Nephron progenitor cell (in vitro differentiated cells): ENCODE measurements at places on chromosomes 7 and 10.

- no peak for DNase-seq
Observed at GRCh38 chr10:50574931-50575330, 48.8 kb downstream of the SGMS1 start.

- no peak for DNase-seq
Observed at GRCh38 chr7:116223588-116223987, 13.2 kb downstream of the TES start.

DNA sequence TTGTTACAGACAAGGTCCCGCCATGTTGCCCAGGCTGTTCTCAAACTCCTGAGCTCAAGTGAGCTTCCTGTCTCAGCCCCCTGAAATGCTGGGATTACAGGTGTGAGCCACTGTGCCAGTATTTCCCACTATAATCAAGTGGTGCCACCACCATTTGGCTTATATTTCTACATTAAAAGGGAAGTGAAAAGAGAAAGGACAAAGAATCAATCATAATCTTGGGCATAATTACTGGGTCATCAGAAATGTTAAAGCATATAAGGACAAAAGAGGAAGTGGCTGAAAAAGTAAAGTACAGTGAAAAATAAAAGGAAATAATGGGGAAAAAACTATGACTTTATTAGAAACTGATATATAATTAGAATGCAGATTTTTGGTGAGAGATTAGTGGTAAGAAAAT, 25.7 kb upstream of the ENTPD1 start:
- no peak for DNase-seq

DNA sequence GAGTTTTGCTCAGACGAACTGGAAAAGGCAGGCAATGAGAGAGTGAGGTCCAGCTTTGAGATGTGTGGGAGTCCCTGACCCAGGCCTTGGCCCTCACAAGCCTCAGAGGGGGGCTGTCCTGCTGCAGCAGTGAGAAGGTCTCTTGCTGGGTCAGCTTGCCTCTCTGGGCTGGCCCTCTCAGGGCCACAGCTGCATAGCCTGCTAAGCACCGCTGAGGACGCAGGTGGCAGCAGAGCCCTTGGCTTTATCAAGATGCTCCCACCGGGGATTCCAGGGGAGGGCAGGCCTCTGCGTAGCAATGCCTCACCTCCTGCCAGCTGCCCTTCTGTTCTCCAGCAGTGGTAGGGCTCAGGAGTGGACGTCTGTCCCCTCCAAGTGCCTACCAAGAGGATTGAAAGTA, 128.7 kb downstream of the COBL start:
- DNase-seq: peak; percentile 68

DNA sequence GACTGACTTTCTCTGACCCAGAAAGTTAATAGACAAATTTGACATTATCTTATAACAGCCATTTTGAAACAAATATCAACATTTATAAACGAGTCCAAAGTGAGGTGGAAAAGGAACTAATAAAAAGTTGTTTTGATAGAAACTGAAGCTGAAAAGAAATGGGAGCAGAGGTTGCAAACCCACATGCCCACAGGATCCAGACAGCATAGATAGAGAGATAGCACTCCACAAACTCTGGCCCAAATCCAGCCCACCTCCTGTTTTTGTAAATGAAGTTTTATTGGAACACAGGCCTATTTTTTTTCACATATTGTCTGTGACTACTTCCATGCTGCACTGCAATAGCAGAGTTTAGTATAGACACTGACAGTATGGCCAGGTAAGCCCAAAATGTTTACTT, 171.9 kb downstream of the PRKG1 start:
- DNase-seq: no peak

DNA sequence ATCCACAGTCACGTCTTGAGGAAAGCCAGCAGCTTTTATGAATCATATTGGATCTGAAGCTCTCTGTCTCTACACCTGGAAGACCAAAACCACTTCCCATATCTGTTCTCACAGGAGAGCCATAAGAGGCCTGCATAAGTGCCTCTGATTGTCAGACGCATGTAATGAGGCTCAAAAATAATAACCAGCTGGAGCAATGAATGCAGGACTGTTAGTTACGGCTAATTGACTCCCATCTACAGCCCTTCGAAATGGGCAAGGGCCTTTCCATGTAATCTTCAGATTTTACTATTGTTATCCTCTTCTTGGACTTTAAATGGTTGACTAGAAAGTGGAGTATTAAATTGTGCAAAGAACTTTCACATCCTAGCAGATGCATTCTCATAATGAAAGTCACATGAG, 4.4 kb upstream of the SEMA3C start:
- DNase-seq: no peak

- no peak for DNase-seq
Observed at GRCh38 chr10:128102480-128103228, 23.6 kb downstream of the MKI67 start.

DNA sequence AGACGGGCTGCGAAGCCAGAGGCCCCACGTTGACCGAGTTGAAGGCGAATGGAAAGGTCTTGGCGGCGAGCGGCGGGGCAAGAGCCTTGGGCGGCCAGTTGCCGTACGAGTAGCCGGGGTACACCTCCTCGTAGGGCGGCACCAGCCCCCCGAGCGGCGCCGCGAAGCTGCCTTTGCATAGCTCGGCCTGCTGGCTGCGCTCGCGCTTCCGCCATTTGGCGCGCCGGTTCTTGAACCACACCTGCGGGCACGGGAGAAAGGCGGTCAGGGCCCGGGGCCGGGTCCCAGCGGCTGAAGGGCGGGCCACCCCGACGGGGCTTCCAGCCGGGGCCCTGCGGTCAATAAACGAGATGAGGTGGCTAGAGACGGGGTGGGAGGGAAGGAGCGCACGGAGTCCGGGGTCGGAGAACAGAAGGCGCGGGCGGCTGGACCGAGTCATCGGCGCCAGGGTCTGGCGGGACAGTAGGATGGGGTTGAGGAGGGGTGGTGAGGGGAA, 4.8 kb downstream of the ELOVL3 start:
- DNase-seq: peak; percentile 55

DNA sequence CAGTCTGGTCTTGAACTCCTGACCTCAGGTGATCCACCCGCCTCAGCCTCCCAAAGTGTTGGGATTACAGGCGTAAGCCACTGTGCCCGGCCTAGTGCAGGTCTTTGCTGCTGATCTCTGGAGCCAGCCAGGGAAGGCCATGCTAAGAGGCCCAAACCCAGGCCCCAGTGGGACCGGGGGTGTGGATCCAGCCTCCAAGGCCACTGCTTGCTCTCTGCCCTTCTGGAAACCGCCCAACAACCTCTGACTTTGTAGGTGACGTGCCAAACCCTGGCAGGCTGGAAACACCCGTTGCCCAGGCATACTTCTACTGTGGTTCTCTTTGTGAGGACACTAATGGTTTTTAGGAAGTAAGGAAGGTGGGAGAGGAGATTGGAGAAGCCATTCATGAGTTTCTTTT, 83.5 kb upstream of the GNA12 start:
- no peak for DNase-seq

GRCh38 chr7:10429511-10429910, 544.2 kb upstream of the PHF14 start:
- DNase-seq: no peak

GRCh38 chr10:76973091-76974016, 664.3 kb downstream of the KCNMA1 start:
- no peak for DNase-seq

DNA sequence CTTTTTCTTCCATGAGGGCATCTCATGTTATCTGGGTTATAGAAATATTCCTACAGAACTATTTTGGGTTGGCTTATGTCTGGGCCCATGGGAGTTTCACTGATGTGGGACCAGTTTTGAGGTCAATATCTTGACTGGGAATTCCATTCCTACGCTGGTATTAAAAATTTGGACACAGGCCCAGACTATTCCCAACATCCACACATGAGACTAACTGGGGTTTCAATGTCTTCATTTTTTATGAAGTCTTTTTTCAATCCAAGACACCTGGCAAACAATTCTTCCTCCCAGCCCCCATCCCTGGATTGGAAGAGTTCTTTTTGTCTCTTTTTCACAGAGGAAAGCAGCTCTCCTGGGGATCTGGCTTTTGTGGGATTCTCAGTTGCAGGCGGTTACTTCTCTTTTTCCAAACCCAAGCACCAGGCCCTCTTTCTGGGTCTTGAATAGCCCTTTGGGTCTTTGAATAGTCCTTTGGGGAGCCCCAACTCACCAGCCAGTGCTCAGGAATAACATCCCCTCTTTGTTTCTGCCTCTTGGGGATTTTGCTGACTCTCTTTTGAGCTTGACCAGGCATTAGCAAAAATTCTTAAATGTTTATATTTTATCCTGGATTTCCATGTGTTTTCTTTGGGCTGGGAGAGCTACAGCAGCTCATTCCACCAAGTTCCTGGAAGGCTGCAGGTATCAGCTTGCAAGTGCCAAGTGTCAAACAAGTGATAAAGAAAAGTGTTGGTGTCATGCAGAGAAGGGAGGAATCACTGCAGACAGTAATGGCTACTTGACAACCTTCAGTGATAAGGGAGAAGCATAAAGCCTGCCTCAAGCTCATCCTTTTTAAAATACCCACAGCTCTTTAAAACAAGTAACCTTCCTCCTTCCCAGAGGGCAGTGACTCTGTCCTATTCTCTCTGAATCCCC, 234.3 kb downstream of the ADAM12 start:
- no peak for DNase-seq

DNA sequence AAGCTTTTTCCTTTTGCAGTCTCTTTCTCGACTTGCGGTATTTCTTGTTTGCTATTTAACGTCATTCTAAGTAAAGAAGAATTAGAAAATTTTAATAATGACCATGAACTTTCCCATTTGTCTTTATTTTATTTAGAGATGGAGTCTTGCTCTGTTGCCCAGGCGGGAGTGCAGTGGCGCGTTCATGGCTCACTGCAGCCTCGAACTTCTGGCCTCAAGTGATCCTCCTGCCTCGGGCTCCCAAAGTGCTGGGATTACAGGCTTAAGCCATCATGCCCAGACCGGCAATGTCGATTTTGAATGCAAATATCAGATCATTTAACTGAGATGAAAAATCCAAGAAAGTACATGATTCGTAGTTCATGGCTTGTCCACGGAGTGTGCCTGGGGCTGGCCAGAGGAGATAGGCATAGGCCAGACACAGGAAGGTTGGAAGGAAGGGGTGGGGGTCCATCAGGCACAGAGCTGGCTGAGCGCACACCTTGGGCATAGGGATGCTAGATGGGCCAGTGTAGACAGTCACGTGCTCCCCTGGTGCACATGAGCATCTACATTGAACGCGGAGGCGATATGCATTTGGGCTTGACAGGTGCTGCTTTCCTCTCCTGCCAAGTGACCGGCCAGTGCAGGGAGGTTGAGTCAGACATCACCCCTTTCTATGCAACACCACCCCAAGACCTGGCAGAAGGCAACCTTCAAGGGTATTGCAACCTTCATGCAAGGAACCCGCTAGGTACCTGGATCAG, 38.9 kb upstream of the DAGLB start:
- DNase-seq: no peak

- no peak for DNase-seq
Observed at GRCh38 chr7:100443096-100443840, 7.0 kb upstream of the PPP1R35 start.

DNA sequence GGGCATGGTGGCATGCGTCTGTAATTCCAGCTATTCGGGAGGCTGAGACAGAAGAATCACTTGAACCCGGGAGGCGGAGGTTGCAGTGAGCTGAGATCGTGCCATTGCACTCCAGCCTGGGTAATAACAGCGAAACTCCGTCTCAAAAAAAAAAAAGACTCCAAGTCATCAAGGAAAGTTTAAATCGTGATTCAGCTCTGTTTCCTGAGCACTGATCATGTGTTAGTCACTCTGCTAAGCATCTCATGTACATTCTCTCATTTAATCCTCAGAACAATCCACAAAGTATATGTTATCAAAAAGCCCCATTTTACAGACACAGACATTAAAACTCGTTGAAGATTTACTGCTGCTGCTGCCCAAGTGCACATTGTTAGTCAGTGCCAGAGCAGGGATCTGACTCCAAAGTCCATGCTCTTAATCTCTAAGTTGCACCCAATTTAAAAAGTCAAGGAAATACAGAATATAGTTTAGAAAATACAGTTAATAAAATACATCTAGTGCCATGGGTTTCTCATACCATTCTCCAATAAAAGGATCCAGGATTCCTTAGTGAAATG, 6.2 kb downstream of the PIK3AP1 start:
- DNase-seq: no peak

DNA sequence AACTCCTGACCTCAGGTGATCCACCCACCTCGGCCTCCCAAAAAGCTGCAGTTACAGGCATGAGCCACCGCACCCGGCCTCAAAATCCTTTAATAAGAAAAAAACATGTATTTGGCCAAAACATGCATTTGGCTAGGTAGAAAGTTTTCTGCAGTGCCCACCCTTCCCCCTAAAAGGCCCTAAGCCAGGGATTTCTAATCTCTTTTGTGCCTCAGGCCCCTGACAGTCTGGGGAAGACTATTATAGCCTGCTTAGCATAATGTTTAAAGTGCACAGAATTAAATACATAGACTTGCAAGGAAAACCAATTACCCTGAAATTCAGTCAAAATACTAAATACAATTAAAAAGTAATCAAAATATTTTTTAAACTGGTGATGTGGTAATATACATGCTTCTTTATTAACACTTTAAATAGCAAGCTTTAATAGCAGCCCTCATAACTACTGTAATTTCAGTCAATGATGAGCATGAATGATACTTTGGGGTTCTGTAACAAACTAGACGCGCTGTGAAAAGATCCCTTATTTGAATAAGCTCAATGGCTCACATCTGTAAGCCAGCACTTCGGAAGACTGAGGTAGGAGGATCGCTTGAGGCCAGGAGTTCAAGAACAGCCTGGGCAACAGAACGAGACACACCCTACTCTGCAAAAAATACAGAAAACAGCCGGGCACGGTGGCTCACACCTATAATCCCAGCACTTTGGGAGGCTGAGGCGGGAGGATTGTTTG, 29.9 kb downstream of the SPDYE6 start:
- no peak for DNase-seq

DNA sequence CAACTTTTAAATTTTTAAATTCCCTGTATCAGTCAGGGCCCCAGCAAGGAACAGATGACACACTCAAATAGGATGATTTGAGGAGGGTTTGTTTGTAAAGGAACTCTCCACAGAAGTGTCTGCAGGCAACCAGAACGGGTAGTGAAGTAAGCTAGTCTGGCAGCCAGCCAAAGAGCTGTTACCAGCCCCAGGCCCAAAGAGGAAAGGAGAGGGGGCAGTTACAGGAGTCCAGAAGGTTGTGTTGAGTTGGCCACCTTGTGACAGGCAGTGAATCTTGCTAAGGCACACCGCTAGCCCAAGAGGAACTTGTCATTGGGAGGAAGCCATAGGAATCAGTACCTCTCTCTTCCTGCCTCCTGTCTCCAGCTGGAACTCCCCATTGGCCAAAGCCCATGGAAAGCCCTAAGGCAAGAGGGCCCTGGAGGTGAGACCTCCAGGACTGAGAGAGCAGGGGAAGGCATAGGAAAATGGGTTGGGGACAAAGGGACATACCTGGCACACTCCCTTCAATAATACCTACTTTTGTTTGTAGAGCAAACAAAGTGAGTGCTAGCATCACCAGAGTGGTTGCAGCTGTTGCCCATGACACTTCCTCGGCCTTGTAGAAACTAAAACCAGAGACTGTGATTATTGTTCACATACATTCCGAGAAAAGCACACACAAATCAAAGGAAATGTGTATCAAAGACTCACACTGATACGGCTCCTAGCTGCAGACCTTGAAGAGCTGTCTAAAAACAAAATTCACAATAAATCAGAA, 25.4 kb upstream of the GATAD1 start:
- DNase-seq: no peak
